ENCODE measurements at places on chromosomes 1 and 21.
A peak's percentile ranks its signal among the peaks of the same experiment; 100 is the strongest.

GRCh38 chr21:44889625-44890337, 16.3 kb upstream of the PTTG1IP start:
- DNase-seq, result no peak

DNA sequence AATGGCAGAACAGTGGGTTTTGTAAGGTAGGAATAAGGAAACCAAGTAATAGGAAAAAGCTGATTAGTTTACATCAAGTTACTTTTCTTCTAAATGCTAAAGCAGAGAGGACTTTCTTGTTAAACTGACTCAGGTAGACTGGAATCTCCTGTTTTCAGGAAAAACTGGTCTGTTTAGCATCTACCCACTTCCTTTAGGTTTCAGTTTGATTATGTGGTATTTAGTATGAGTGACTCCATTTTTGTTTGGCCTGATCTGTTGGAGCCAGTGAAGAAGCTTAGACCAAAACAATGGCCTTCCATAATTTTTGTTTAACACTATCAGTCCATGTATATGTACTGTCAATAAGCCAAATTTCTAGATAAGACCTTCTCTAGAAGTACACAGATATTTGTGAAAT, 88.4 kb downstream of the EPB41 start:
- DNase-seq, result no peak

GRCh38 chr1:117094841-117095604, 26.5 kb downstream of the TRIM45 start:
- DNase-seq, result no peak

GRCh38 chr1:41495210-41495948, 10.9 kb upstream of the EDN2 start:
- DNase-seq, result peak; percentile 17

DNA sequence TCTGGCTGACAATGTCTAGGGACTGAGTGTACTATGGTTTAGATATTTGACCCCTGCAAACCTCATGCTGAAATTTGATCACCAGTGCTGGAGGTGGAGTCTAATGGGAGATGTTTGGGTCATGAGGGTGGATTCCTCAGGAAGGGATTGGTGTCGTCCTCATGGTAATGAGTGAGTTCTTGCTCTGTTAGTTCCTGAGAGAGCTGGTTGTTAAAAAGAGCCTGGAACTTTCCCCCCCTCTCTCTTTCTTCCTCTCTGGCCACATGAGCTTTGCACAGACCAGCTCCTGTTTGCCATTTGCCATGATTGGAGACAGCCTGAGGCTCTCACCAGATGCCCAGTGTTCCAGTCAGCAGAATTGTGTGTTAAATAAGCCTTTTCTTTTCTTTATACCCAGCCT, 36.6 kb upstream of the CNIH3 start:
- no peak for DNase-seq

- peak; percentile 53 for DNase-seq
Observed at GRCh38 chr1:14968251-14968851, 185.2 kb upstream of the TMEM51 start.

DNA sequence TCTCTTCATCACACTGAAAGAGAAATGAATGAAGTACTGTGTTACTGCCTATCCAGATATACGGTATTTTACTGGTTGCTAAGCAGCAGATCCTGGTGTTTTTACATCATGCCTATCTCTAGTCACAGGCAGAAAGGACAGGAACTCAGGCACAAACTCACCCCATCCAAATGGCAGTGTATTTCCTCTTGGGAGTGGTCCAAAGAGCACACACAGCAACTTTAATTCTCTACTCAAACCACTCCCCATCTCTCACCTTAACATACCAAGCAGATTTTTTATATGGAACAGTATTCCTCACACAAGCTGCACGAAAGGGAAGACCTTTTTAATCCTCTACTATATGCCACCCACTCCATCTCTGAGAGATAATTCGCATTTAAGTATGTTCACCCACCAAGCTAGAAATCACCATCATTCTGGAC, 27.3 kb downstream of the EIF4G3 start:
- DNase-seq, result no peak

GRCh38 chr1:72690871-72691270, 408.5 kb upstream of the NEGR1 start:
- no peak for DNase-seq

- DNase-seq, result no peak
Observed at GRCh38 chr1:40064797-40065499, 24.4 kb downstream of the CAP1 start.

DNA sequence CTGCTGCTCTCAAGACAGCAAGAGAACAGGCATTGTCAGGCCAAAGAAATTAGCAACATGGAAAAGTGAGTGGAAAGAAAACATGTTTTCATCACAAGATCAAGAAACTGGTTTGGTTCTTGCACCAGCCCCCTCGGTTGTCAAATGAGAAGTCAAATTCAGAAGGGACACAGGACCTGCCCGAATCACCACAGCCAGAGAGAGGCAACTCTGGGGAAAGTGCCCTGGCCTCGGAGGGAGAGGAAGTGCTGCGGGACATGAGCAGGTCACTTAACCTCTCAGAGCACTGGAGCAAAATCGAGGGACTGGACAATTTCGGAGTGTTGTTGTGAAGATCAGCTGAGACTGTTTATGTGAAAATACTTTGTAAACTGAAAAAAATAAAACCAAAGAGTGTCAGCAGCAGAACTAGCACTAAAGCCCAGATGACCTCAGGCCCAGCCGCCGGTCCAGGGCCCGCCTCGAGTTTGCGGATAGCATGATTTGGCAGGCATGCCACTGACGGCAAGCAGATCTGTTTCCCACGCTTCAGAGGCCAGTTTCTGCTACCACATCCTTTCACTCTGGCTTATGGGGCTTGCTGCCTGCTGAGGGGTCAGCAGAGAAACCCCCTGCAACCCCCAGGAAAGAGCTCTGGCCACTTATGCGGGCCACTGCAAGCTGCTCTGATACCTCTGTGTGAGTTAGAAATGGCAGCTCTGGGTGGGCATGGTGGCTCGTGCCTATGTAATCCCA, 32.1 kb downstream of the CD247 start:
- no peak for DNase-seq

DNA sequence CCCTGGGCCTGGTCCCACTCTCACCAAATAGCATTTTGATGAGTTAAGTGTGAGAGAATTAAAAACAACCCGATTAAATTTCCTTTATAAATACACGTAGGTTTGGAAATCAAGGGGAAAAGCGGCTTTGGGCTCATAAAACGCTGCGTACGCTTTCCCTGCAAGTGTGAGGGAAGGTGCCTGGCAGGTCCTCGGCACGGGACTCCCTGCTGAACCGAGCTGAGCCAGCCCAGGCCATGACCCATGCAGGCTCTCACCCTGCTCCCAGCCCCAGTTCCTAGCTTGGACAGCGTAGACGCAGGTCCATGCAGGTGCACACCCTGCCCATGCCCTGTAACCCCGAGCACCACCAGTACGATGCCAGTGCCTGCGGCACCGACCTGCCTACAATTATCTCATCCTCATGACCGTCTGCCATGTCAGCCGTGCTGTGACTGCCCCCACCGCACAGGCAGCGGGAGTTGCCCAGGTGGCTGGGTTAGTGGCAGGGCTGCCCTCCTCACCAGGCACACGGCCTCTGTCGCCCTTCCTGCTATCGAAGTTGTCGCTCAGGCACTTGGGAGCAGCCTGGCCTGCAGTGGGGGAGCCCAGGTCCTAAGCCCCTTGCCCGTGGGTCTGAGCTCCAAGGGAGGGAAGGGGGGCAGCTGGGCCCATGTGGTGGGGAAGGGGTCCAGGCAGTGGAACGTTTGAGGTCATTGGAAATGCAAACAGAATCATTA, 41.0 kb upstream of the ACTRT2 start:
- DNase-seq, result no peak

DNA sequence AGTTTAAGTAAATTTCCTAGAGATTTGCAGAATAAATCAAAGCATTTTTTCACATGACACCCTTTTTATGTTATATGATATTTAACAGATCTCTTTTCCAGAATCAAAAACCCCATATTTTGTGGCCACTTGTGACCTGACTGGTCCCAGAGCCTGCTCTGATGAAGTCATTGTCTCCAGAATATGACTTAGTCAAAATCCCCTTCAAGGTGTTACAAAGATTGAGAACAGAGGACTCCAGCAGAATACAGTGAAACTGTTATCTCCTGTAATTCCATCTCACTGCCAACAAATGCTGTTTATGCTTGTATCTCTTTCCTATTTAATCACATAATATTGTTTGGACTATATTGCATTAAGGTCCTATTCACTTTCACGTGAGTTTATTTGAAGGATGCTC, 25.6 kb downstream of the RGS1 start:
- DNase-seq, result no peak

DNA sequence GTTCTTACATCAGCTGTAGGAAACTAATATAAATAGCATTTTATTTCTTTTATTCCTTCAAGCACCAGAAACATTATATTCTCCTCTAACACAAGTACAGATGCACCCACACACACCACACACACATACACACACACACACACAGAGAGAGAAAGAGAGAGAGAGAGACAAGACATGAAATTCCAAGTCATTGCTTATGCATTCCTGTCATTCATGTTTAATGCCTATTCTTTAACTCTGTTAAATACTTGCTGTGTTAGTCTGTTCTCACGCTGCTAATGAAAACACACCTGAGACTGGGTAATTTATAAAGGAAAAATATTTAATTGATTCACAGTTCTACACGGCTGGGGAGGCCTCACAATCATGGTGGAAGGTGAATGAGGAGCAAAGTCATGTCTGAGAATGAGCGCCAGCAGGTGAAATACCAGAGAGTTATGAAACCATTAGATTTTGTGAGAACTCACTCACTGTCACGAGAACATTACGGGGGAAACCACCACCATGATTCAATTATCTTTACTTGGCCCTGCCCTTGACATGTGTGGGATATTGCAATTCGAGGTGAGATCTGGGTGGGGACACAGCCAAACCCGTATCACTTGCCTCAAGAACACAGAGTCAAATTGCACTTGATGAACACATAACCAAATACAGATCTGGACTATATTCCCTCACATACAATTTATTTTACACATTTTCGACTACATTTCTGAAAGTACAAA, 1058.1 kb upstream of the TMPRSS15 start:
- no peak for DNase-seq

DNA sequence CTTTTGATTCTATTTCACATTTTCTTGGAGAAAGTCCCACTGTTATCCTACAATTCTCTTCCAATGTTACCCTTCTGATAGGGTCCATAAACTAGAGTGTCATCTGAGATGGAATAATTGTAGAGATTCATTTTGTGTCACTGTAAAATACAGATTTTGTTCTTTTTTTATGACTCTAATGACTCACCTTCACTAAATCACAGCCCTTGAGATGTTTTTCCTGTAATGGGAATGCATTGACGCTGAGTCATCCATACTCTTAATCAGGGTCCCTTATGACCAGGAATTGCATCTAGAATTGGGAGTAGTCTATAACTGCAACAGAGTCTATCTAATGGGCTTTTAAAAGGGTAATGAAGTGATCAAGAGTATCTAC, 315.5 kb downstream of the TGFB2 start:
- no peak for DNase-seq
